ENCODE measurements at places on chromosomes 4 and X.

GRCh38 chr4:4655901-4656300, 114.1 kb upstream of the STX18 start:
- DNase-seq: no peak

DNA sequence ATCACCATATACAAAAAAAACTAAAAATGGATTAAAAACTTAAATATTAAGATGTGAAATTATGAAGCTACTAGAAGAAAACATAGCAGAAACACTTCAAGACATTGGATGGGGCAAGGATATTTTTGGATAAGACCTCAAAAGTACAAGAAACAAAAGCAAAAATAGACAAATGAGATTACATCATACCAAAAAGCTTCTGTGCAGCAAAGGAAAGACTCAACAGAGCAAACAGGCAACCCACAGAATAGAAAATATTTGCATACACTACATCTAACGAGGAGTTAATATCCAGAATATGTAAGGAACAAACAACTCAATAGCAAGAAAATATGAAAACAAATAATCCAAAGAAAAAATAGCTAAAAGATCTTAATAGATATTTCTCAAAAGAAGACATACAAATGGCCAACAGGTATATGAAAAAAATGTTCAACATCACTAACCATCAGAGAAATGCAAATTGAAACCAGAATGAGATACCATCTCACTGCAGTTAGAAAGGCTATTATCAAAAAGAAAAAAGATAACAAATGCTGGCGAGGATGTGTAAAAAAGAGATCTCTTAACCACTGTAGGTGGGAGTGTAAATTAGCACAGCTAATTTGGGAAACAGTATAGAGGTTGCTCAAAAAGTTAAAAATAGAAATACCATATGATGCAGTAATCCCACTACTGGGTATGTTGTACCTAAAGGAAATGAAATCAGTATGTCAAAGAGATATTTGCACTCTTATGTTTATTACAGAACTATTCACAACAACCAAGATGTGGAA, 17.8 kb upstream of the LRCH2 start:
- no peak for DNase-seq

- DNase-seq: no peak
Measured at GRCh38 chr4:1868912-1869311, 2.3 kb upstream of the NSD2 start.

DNA sequence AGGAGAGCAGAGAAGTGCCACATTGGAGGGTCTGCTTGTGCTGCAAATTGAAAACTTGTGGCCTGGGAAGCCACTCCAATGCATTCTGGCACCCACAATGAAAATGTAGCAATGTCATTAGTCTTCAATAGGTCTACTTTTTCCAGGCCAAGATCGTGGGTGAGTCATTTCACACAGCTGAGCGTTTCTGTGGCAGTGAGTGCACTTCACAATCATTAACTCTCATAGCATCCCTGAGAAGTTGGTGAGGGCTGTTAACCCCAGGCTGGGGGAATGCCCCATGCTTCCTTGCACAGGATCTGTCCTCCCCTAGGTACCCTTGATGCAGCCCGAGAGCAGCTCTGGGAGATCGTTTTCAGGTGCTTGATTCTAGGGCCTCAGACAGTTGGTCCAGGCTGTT, 196.8 kb upstream of the ATP6AP2 start:
- DNase-seq: no peak

DNA sequence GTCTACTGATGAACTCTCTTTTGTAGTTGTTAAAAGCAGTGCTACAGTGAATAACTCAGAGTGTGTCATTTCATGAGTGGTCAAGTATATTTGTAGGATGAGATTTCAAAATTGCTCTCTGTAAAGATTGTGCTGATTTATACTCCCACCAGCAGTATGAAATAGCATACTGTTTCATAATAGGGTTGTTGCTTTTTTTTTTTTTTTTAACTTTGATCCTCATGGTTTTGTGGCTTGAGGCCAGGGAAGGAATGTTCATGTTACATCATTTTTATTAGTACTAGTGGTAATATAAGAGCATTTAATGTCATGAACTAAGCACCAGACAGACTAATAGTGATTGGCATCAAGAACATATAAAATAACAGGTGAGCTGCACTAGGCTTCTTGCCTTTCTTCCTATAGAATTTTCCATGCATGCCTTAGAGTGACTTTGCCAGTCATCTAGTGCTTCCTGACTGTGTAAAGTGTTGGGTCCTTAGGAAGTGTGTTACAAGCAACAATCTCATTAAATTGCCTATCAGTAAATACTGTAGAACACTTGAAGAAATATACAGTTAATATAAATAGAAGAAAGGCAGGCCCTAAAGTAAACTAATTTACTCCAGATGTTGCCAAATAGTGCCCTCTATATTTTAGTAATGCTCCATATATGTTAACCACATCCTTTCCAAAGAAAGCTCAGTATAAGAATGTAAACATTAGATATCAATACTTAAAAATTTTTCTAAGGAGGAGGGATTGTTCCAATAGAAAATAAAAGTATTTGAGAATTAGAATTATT, 38.6 kb upstream of the MSMO1 start:
- DNase-seq: no peak

- no peak for DNase-seq
Measured at GRCh38 chr4:37689353-37690095, 3.3 kb upstream of the RELL1 start.

DNA sequence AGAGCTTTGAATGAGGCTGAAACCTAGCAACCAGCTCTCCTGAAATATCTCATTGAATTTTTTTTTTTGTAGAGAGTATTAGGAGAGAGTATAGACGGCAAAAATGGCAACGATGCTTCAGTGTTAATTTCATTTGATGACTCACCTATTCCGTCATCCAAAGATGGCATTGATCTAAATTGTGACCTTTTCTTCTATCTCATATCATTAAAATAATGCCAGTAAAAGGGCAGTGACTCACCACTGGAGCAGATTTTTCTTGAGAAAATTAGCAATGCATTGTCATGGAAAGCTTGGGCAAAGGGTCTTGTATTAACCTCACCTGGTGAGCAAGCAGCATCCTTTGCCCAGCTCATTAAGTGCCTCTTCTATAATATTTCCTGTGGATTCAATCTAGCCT, 19.6 kb downstream of the VMA21 start:
- no peak for DNase-seq

DNA sequence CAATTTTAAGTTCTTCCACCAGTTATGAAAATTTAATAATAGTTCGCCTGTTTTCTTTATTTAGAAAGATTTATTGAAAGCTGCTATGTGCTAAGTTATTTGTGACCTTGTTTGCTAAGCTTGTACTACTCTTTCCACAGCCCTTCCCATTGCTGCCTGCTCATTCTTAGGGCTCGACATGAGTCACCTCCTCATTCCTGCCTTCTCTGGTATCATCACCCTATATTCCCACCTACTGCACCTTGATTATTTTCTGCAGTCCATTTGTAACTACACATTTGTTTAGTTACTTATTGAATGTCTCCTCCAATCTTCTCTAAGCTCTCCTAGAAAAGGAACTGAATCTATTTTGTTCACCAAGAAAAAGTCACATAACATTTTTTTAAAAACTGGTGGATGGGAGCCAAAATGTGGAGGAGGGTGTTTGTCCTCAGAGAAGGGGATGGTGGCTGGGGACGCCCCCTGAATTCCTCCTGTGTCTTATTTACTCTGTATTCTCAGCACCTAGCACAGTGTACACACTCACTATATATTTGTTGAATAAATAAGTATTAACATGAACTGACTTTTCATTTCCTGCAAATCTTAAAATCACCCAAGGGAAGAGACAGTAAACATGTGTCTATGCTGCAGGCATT, 3.7 kb upstream of the RAB9A start:
- DNase-seq: no peak

- peak; percentile 82 for DNase-seq
Measured at GRCh38 chrX:74325130-74326059, 21.4 kb downstream of the ZCCHC13 start.

DNA sequence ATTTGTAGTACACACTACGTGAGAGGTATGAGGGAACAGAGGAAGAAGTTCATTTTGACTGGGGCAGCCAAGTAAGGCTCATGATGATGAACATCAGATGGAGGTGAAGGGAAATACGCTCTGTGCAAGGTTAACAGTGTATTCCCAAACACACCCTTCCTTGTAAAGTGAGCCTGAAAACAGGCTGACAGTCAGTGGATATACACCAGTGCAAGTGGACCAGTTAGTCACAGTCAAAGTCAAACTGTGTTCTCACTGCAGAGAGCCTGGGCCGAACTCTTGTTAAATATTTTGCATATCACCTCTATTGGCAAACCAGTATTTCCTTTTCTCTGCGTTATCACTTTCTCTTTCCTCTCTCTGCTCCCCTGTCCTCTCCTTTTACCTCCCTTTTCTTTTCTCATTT, 23.4 kb upstream of the RHOH start:
- DNase-seq: no peak

- DNase-seq: no peak
Measured at GRCh38 chrX:48475296-48475695, 703 bp upstream of the FTSJ1 start.

GRCh38 chr4:651884-652642, 22.0 kb downstream of the ATP5ME start:
- no peak for DNase-seq

DNA sequence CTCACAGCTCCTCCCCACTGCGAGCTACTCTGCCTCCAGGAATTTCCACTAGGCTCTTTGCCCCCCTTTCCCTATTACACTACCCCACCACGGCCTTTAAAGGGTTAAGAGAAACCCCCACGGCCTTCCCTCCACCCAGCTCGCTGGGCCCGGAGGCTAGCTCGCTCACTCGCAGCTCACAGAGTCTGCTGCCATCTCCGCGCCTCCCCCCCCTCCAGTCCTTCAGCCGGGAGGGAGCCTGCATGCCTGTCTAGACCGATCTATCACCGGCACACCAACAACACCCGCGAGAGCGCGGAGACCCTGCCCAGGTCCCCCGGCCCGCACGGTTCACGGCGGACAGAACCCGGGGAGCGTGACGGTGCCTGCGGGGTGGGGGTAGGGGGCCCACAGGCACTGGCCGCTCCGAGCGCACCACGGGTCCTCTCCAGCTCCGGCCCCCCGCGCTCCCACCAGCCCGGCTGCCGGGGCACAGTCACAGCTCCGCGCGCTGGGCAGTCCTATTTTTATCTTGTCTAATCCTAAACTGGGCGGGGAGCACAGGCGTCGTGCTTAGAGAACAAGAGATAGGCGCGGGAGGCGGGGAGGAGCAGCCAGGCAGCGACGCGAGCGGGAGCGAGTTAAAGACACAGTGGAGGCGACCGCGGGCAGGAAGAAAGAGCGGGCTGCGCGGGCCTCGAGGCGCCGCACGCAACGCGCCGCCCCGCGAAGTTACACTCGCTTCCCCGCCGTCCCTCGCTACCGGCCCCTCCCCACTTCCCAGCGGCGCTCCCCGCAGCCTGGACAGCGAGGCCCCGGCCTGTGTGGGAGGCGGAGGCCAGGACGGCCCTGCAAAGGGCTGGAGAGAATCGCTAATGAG, 3.5 kb downstream of the BCOR start:
- DNase-seq: peak; percentile 28

DNA sequence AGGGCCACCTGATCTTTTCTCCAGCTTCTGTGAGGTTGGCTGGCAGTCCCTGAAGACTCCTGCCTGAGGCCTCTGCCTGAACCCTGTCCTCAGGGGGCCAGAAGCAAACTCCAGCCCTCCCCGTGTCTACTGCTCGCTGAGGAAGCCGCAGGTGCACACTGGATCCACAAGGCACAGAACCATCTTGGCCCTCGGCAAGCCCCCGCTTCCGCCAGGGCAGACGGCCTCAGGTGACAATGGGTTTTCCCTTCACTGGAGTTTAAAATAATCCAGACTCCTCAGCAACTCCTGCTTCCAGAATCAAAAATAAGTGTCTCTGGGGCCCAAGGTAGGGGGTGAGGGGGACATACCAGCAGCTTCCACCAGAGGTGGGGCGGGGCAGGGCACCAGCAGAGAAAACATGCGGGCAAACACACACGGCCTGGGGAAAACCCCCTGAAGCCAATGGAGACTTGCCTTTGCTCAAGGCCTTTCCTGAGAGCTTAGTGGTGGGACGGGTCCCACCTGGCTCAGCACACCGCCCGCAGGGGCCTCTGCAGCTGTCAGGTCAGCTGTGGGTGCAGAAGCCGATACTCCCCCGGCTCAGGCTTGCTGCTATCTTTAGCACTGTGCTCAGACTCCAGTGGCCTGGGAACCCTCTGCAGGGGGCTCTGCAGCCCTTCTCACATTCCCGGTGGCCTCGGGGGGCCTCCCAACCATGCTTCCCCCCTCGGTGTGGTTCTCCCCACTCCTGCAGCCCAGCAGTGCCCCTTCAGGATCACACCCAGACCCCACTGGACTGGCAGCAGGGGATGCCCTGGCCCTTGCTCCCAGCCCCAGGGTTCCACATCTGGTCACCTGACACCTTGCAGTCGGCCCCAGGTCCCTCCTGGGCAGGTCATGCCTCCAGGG, 1.9 kb downstream of the MYL5 start:
- DNase-seq: no peak

DNA sequence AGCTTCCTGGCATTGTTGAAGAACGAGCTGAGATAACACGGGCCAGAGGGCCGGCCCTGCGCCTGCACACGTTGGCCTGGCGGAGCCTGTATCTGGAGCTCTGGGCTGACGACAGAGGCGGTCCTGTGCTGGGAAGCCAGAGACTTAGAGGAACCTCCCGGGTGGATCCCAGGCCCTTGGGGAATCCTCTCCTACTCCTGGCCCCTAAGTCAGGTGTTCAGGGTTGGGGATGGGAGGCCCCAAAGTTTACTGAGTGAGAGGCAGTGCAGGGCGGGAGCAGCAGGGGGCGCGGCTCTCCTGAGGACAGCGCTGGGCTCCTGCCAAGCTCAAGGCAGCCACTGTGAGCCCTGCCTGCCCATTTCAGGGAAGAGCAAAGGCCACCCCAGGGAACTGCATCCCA, 2.5 kb upstream of the HTRA3 start:
- DNase-seq: peak; percentile 25

DNA sequence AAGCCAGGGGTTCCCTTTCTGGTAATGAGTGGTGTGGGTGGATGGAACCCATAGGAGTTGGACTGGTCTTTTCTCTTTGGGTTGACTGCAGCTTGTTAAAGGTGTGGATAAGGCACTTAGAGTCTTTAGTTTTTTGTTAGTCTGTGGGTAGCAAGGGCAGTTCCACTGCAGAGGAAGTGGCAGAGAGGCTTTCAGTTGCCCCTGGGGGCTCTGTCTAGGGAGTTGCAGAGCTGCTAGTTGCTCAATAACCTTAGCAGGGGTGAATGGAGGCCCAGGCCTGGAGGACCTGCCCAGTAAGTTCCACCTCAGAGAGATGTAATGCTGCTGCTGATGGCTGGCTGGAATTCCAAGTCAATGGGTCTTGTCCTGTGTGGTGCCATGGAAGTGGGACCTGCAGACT, 282.6 kb upstream of the NDST4 start:
- DNase-seq: no peak

- DNase-seq: no peak
Measured at GRCh38 chrX:77802201-77802600, 16.2 kb upstream of the ATRX start.

- peak; percentile 1 for DNase-seq
Measured at GRCh38 chrX:48509245-48509590, 426 bp downstream of the PORCN start.

GRCh38 chrX:39941332-39941920, 156.3 kb downstream of the BCOR start:
- DNase-seq: no peak

DNA sequence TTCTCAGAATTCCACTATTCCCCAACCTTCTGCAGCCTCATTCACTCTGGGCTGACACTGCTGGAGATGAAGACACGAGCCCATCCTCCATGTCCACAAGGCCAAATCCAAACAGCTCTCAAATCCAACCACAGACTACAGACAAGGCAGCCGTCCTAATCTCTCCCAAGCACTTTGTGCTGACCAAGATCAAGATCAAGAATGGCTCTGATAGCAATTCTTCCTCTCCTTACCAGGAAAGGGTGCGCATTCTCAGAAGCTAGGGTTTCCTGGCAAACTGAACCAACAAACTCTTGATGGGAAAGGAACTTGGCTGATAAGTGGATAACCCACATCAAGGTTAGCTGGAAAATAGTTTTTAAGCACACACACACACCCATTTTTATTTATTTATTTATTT, 26.5 kb downstream of the RELL1 start:
- DNase-seq: no peak
